ENCODE measurements at places on chromosomes 1 and 21.

DNA sequence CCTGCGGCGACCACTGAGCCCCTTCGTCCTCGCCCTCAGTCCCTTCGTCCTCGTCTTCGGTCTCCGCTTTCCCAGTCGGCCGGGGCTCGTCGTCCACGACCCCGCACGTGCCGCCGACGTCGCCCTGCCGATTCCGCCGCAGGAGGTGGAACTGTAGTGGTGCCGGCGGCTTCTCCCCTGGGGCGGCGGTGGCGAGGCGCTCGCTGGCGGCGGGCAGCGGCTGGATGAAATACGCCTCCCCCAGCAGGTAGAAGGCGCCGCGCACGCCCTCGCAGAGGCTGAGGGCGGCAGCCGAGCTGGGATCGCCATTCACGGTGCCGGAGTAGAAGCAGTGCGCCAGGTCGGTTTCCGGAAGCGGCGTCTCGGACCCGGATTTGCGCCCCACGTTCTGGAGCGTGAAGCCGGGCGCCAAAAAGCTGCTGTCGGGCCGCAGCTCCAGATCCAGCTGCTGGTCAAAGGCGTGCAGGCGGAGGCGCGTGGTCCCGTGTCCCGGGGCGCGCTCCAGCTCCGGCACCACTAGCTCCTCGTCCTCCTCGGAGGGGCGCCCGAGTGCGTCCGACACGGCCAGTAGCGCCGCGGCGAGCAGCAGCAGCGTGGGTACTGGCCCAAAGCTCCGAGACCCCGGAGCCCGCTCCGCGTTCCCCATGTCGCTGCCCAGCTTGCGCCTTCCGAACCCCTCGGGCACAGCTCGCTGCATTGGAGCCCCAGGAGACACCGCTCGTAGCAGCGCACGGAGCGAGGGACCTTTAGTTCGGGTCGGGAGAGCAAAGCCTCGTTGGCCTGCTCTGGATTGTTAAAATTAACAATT, 747 bp downstream of the ADAMTS1 start:
- peak; percentile 24 for DNase-seq

GRCh38 chr1:186206048-186206570, 168.9 kb downstream of the TPR start:
- DNase-seq, result no peak

DNA sequence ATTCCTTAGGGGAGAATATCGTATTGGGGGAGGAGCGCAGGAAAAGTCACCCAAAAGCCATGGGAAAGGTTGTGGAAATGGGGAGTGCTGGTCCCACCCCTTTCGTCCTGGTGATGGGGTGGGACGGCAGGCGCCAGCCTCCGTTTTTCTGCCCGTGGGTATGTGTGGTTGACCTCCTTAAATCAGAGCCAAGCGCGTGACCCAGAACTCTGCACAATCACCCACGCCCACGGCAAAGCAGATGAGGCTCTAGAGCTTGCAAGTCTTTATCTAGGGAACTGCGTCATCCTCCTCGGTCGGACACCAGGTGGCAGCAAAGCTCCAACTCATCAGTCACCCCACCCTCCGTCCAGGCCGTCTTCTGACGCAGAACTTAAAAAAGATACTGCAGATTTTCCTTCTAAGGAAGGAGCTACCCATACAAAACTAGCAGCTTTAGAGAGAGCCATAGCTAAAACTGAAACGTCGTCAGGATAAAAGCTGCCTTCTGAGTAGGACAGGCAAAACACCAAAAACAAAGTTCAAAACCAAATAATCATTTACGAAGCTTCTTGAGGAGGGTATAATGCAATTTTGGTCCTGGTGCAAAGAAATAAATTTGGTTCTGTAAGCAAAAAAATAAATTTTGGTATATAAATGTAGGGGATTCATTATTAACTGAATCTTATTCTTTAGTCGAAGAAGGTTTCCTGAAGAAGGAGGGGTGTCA, 62.0 kb downstream of the TBX19 start:
- DNase-seq, result peak; percentile 68

DNA sequence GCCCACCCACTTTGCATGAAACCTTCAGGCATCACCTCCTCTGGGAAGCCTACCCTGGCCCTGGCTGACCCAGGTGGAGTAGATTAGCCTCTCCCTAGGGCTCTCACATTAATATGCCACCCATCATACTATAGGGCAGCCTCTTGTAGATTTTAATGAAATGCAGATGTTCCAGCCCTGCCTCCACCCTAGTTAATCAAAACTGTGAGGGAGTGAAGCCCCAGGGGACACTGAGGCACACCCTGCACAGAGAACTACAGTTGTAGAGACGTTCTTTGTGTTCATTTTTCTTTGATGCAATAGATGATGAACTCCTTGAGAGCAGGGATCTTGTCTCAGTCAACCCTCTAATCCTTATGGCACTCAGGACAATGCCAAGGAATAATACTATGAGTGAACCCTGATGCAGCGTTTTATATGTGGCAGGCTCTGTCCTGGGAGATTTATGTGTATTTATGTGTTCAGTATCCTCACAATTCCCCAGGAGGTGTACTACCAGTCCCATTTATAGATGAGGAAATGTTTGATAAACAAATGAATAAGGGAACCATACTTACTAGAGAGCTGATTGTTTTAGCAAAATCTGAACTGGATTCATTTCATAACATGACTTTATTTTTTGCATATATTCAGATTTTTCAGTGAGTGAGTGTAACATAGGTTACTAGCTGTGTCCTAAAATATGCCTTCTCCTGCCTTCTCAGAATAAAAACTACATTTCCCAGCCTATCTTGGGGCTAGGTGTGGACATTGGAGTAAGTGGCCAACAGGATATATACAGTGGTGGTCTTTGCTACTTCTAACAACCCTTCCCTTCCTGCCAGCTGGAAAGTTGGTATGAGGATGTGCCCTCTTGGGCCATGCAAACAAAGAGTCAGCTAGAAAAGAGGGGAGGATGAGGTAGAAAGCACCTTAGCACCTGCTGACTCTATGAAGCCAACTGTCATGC, 23.5 kb upstream of the PRELP start:
- no peak for DNase-seq

GRCh38 chr1:107748531-107748930, 216.4 kb downstream of the VAV3 start:
- peak; percentile 85 for DNase-seq

GRCh38 chr1:170254371-170254770, 108.6 kb downstream of the NTMT2 start:
- DNase-seq, result no peak

GRCh38 chr21:16308269-16308668, 578.5 kb downstream of the USP25 start:
- no peak for DNase-seq

DNA sequence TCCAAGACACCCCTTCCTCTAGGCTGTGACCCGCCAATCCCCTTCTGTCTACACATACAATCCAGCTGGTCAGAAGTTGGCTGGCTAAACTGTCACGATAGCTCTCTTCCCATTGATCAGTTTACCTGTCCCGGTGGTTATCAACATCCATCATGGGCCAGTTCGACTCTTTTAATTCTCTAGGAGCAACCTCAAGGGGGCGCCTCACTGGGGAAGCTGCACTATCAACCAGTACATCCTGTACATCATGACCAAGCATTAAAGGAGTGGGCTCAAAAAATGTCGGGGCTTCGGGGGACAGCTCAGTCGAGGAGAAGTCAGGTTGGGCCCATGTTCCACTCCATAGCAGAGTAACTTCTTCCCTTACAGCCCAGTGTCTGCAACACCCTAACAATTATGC, 53.2 kb upstream of the B3GALNT2 start:
- DNase-seq, result no peak

All from NCI-H446 treated with DMSO at 0.1 percent for 48 hours (cell line).